Suppressor macrophage treated with lipopolysaccharide for 1 hour (primary cell): ENCODE measurements at places on chromosomes 3 and 15.

DNA sequence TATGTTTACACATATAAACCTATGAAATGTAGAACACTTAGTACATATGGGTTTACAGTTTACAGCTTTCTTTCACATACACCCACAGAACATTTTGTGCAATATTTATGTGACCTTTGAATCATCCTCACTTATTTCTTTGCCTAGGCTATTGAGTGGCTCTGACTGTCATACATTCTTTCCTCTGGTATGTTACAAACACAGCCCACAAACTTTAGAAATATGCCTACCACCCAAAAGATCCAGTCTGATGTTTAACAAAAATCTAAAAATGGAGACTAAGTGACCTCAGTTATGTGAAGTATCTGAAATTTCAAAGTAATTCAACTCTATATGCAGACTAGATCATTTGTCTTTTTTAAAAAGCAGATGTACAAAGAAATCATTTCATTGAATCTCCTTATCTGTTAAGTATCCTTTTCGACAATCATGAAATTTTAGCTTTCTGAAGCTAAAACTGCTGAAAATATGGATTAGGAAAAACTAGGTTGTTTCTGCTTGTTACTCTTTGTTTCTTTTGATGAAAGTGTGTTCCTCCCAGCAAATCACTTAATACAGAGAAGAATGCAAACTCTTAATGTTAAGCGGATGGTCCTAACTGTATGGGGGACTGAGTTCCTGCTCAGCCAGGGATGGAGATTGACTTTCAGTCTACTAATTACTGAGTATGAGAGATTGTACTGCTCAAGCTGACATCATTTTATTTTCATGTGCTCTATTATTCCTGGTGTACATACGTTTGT is 27.7 kb downstream of the CCDC54 start:
- no peak for DNase-seq

- DNase-seq = no peak
Observed at GRCh38 chr3:88034491-88035275, 24.1 kb downstream of the CGGBP1 start.

DNA sequence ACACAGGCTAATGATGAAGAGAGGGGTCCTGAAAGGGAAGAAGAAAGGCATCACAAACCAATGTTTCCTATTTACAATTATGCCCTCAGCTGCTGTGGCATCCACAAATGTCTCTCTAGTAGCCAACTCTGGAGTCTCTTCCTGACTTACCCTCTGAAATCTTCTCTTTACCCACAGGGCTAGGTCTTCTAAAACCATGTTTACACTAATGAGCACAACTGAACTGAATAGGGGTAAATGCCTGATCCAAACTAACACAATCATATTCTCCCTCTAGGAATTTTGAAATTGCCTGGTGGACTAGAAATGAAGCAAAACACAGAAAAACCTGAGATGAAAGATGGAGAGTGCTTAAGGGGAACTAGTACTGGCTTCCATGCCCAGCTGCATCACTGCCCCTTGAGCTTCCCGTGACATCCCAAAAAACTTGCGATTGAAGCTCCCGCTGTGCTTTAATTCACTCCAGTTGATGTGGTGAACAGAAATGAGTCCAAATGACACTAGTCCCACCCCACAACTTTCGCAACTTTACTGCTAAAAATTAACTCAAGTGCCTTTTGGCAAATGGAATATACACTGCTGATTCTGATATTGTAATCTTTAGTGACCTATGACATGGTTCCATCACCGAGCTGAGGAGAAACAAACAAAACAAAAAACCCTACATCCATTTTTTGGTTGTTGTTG is 32.8 kb downstream of the CFAP20DC start:
- DNase-seq = no peak

GRCh38 chr3:190526787-190527762 is 13.2 kb downstream of the IL1RAP start:
- peak; percentile 45 for DNase-seq

DNA sequence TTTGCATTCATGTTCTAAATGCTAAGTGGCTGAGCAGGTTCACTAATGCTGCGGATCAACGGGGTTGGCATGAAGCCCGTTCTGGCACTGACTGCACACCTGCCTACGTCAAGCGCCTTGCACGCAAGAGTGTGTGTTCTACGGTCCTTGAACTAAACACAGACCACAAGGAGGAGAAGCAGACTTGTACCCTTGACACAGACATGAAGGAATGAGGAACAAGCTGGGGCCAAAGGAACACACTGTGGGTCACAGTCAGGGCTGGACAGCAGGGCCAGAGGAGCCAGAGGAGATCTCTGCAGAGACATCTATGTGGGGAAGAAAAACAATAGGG is 48.0 kb upstream of the LDHAL6B start:
- DNase-seq = no peak
